ENCODE measurements at places on chromosomes 13 and 19.
A peak's percentile ranks its signal among the peaks of the same experiment; 100 is the strongest.

DNA sequence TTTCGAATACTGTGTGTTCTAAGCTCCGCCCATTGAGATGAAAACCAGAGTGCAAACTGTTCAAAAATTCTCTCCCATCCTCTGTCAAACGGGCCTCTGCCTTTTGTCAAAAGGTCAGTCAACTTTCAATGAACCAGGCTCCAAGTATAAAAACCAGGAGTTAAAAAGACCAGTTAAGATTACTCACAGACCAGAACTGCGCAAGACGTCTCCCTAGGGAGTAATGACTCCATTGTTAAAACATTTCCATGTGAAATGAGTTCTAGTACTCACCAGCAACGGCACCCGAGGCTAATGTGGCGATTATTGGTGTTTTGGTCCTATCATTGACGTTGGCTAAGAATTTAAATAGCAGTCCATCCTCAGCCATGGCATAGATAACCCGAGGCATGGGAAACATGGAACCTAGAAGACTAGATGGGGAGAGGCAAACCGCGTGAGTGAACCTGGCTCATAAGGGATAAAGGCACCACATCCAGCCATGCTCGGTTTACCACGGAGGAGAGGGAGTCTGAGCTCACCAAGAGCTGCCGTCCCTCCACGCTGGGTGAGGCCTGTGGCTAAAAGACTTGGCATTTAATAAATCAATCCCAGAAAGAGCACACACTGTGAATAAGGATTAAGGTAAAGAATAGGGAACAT lies 73.3 kb downstream of the SLC7A1 start:
- no peak for DNase-seq

DNA sequence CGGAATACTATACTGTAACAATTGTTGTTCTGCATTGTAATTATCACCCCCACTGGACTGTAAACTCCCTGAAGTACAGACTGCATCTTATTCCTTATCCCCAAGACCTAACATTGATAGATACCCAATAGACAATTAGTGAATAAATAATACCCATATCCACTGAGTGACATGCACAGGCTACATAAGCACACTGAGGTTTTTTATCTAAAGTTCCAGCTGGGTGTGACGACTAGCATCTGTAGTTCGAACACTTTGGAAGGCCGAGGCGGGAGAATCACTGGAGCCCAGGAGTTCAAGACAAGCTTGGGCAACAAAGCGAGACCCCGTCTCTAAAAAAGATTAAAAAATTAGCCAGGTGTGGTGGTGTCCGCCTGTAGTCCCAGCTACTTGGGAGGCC lies 2.5 kb downstream of the KPNA3 start:
- DNase-seq: no peak

DNA sequence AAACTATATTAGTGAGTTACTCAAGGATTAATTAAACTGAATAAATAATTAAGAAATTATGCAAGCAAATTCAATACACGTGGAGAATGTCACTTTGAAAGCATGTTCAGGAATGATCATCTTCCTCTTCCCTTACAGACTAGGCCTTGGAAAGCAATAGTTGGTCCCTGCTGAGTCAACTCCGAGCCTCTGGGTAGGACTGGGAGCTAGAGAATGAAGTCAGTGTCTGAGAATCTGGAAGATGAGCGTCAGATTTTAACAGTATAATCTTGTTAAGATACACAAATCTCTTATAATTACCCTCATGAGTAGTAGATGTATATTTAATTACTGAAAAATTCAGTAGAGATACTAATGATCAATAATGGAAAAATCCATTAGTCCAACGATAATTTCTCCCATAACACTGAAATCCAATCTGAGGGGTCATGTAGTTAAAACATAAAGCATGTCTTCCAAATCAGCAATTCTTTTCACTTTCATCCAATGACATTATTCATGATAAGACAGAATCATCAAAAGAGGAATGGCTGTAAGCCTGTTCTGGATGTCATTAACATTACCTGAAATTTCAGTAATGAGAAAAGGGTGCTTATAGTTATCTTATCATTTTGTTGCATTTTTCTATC lies 423.0 kb downstream of the DCT start:
- DNase-seq: no peak

- no peak for DNase-seq
Observed at GRCh38 chr13:32629313-32629712, 43.1 kb downstream of the PDS5B start.

- no peak for DNase-seq
Observed at GRCh38 chr13:21326155-21327031, 132.7 kb downstream of the ZDHHC20 start.

- peak; percentile 83 for DNase-seq
Observed at GRCh38 chr13:107866032-107866940, 349.1 kb downstream of the LIG4 start.

- no peak for DNase-seq
Observed at GRCh38 chr19:12705169-12705568, 8.7 kb upstream of the FBXW9 start.
